Caki2 (cell line): ENCODE measurements at places on chromosomes 4 and X. TPM values are rescaled to one million over a fixed set of nuclear protein-coding genes. Genes with fewer than 3 reads are reported as not detected.

The HSFX4 gene
- not detected in 2 replicates for total RNA-seq

The NSUN7 gene
- total RNA-seq = not detected in 2 replicates

The HERC5 gene
- 15.4 and 20.6 TPM in 2 replicates for total RNA-seq

The NKRF gene
- total RNA-seq = 5.2 and 7.1 TPM in 2 replicates

The ENPEP gene
- 3.8 and 5.0 TPM in 2 replicates for total RNA-seq

The ATP8A1 gene
- 0.26 TPM in 1 of 2 replicates, not detected in the other for total RNA-seq

The OPHN1 gene
- 2.2 and 2.4 TPM in 2 replicates for total RNA-seq

The SYTL5 gene
- total RNA-seq = not detected in 2 replicates

The ITIH6 gene
- total RNA-seq = not detected in 2 replicates

The ZNF518B gene
- total RNA-seq = 3.7 and 4.7 TPM in 2 replicates

The PIN4 gene
- 7.1 and 9.1 TPM in 2 replicates for total RNA-seq

The DMP1 gene
- total RNA-seq = not detected in 2 replicates

The NEUROG2 gene
- not detected in 2 replicates for total RNA-seq

The GLRA3 gene
- total RNA-seq = not detected in 2 replicates

The TEC gene
- 3.6 and 3.7 TPM in 2 replicates for total RNA-seq

The DCAF8L2 gene
- not detected in 2 replicates for total RNA-seq

The GLRA2 gene
- 1.1 and 1.3 TPM in 2 replicates for total RNA-seq

The CXCL11 gene
- not detected in 2 replicates for total RNA-seq

- DNase-seq = no peak
Measured at GRCh38 chrX:81414630-81415029, 212.7 kb downstream of the SH3BGRL start.

GRCh38 chr4:55920571-55920970 lies 28.2 kb upstream of the CEP135 start:
- DNase-seq = no peak

DNA sequence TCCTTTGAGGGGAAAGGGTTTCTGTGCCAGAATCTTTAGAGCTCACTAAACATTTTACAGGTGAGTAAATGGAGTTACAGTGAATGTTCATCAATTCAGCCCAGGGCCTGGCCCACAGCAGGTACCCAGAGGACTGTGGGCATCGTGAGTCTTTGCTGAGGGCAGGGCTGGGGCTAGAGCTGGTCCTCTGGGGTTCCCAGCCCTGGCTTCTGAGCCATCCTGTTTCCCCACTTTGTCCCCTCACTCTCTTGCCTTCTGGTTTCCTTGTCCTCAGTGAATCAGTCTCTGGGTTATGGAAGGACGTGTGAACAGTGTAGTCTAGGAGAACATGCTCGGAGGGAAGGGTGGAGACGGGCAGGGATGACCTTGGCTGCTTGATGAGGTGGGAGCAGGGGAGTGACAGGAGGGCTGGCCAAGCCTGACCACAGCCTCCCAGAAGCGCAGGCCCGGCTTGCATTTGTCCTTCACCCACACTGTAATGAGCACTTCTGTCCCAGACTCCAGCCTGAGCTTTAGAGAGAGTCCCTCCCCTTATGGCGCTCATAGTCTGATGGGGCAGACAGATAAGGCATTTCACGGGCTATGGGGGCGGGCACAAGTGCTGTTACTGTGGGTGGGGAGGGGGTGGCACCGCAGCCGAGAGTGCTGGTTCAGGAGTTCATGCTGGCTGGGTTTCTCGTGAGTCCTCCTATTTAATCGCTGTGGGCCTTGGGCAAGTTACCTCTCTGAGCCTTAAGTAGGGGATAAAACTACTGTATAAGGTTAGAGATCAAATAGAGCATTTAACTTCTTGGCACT lies 17.3 kb downstream of the TBC1D14 start:
- peak; percentile 88 for DNase-seq

GRCh38 chrX:105273326-105273725 lies 52.8 kb upstream of the TEX13A start:
- DNase-seq = no peak

DNA sequence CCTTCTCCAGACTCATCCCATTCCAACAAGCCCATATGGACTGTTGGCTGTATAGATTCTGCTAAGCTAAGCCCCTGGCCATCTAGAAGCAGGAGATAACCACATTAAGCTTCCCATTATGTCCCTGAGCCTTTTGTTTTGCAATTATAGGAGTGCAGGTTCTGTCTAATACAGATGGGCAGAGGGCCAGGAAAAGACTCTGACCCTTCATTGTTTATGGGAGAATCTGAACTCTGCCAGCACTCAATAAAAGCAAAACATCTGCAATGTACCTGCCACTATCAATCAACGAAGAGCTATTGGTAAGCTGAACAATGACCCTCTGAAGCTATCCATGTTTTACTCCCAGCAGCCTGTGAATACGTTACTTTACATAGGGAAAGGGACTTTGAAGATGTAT lies 207.3 kb upstream of the CLNK start:
- DNase-seq = no peak

- DNase-seq = no peak
Measured at GRCh38 chrX:109863811-109864210, 130.8 kb upstream of the ACSL4 start.

- DNase-seq = no peak
Measured at GRCh38 chrX:82127228-82128123, 925.6 kb downstream of the SH3BGRL start.

DNA sequence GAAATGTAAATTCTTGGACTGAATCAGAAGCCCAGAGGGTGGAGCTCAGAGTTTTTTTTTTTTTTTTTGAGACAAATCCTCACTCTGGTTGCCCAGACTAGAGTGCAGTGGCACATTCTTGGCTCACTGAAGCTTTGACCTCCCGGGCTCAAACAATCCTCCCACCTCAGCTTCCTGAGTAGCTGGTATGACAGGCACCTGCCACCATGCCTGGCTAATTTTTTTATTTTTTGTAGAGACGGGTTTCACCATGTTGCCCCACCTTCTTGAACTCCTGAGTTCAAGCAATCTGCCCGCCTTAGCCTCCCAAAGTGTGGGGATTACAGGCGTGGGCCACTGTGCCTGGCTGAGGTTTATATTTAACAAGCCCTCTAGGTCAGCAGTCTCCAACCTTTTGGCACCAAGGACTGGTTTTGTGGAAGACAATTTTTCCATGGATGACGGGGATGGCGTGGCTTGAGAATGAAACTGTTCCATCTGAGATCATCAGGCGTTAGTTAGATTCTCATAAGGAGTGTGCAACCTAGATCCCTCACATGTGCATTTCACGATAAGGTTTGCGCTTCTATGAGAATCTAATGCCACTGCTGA lies 76.7 kb downstream of the FHIP1A start:
- DNase-seq = no peak

DNA sequence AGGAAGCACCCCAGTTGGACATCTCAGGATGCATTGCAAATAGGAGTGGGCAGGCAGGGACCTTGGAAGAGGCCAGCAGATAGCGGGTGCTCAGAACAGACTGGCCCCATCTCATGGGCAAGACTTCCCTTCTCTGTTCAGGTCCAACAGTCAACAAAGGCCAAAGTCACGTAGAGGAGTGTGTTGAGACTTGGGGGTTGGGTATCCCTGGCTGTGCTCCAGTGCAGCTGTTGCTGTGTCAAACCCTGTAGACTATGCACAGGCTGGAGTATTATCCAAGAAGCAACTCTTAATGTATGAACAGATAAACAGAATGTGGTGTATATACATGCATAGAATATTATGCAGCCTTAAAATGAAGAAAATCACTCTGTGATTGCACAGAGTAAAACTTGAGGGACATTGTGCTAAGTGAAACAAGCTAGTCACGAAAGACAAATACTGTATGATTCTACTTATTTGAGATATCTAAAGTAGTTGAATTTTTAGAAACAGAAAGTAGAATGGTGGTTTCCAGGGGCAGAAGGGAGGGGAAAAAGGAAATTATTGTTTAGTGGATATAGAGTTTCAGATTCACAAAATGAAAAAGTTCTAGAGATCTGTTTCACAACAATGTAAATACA lies 192.1 kb upstream of the LCORL start:
- no peak for DNase-seq

GRCh38 chrX:39227371-39227770 lies 426.1 kb downstream of the MID1IP1 start:
- DNase-seq = no peak

DNA sequence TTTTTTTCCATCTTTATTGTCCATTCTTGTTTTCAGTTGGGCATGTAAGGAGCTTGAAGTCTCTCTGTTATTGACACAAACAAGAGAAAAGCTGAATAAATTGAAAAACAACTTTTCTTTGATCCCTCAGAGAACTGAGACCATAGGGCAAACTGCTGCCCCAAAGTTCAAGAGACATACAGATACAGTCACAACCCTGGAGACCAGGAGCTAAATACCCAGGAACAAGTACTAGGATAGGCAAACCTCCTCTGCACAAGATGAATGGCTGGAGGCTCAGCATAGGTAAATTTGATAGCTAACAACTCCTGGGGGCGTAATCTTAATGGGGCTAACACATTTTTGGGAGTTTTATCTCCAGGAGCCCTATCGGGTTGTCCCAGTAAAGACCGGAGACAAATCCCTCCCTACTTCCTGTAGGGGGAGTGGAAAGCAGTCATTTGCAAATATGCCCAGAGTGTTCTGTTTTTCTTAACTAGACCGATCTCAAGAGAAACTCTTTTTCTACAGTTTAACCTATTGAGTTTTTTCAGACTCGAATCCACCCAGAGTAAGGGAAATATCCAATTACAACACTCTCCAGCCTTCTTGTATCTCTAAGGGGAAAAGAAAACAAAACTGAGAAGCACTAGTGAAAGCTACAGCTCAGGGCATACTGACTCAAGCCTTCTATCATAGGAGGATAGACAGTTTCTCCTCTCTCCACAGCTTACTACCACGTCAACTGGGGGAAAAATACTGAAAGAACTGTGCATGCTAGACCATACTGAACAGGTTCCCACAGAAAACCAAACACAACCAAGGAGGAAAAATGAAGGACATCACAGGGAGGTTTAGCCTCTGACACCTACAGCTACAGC lies 23.1 kb downstream of the MAGEA8 start:
- DNase-seq = peak; percentile 1

GRCh38 chr4:98318521-98318920 lies 57.3 kb downstream of the RAP1GDS1 start:
- no peak for DNase-seq

DNA sequence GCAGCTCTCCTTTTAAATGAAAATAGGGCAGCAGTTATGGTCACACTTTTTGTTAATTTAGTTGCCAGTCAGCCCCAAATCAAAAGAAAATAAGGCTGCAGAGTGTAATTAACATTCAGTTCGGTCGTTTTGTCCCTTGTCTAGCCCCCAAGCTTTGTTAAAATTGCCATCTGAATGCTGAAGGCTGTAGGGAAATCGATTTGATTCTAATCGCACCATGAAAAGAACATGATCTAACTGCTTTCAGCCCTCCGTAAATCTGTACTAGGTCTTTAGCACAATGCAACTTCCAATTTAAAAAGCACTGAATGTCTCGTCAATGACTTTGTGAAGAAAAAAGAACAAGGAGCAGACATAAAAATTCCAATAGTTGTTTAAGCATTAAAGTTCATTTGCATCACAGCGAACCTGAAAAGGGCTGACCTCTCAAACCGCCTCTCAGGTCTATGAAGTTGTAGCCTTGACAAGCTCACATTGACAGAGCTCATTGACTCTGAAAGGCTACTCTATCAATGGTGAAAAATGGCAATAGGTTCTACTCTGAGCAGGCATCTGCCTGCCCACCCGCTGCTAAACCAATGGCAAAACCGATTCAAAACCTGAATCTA lies 48.9 kb downstream of the CHIC2 start:
- DNase-seq = no peak

DNA sequence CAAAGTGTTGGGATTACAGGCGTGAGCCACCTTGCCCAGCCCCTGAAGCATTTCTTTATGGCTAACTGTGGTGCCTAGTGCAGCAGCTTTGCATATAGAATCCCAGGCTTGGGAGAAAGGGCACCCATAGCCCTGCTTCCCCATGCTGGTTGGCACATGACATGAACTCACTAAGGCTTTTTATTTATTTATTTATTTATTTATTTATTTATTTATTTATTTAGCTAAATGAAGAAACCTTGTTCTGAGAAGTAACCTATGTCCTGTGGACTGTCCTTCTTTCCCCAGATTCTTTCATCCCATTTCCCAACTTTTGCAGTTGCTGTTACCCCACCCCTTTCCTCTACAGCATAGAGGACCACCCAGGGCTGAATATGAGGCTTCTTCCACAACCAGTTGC lies 1.9 kb upstream of the GJB1 start:
- no peak for DNase-seq

DNA sequence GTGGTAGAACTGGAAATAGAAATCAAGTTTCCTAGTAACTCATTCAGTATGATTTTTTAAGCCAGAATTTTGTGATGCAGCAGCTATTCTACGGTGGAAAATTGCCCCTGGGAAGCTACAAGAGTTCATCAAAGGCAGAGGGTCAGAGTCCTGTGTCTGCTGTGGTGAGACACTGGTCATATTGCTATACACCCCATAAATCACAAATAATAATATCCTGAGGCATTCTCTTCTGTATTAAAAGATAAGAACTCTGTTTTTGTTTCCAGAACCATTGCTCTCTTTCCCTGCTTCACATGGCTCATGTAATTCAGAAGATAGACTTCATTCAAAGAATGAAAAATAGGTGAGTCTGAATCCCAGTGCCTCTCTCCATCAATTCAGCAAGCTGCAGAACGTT lies 188.8 kb upstream of the NOCT start:
- DNase-seq = no peak

DNA sequence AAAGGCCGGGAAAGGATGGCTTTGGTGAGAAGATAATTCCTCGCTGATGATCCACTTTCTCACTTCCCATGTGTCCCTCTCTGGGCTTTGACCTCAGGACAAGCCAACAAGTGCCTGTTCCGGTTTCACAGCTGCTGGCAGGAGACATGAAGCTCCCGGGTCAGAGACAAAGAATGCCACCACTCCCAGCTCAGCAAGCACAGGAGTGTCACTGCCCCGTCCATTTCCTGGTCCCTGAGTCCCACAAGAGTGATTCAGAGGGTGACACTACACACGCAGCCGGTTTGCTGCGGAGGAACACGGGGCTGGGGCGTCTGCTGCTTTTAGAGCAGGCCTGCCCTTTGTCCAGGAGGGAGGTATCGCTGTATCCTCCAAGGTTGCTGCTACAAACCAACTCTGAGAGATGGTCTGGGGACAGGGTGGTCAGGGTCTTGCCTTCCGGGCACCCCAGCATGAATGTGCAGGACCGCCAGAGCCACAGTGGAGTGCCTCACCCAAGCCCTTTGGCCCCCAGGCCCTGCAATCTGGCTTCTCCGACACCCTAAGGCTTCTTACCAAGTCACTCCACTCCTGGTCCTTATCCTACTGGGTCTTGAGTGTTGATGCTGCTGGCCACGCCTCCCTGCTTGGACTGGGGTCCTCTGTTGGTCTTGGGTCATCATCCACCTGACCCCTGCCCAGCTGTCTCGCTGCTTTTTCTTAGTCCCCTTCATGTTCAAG lies 49.5 kb downstream of the CPZ start:
- no peak for DNase-seq

DNA sequence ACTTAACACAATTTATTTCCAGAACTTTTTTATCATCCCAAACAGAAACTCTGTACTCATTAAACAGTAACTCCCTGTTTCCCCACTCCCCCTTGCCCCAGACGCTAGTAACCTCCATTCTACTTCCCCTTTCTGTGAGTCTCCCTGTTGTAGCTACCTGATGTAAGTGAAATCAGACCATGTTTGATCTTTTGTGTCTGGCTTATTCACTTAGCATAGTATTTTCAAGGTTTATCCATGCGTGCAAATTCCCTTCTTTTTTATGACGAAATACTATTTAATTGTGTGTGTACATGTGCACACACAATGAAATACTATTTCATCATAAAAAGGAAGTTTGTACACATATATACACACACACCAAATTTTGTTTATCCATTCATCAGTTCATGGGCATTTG lies 5.2 kb downstream of the PKD2 start:
- no peak for DNase-seq
